Stimulated activated CD8-positive, alpha-beta memory T cell treated with anti-CD3 and anti-CD28 coated beads, Interleukin-4, amount 100 ng/mL, for 1 hour (primary cell): ENCODE measurements at places on chromosomes 11 and 22.

DNA sequence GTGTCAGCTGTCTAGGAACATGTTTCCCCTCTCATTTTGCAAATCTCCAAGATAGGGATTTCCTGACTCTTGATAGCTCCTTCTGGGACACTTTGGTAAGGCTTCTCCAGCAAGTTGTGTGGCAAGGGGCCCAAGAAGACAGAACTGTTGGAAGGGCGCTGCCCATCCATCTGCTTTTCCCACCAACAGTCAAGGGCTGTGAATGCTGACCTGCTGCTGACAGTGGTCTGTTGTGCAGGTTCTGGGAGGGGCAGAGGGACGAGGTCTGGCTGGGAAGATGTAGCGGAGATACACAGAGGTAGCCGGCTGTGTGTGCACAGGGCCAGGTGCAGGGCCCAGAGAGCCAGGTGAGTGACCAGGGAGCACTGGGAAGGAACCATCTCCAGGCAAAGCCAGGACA lies 12.2 kb downstream of the BCR start:
- no peak for DNase-seq

GRCh38 chr22:18103527-18104269 lies 6.9 kb upstream of the TUBA8 start:
- no peak for DNase-seq

- DNase-seq: no peak
These were observed 247.7 kb downstream of the GUCY1A2 start for GRCh38 chr11:106770489-106771085.

- DNase-seq: no peak
These were observed 179.0 kb downstream of the GRM5 start for GRCh38 chr11:88886796-88887195.

GRCh38 chr11:70212227-70212811 lies 9.2 kb downstream of the FADD start:
- no peak for DNase-seq
